Urinary bladder (tissue), 4 donors: ENCODE measurements at places on chromosomes 11 and 22. TPM values are rescaled to one million over a fixed set of nuclear protein-coding genes. Genes with fewer than 3 reads are reported as not detected.

GRCh38 chr11:17572791-17573460 is 25.9 kb downstream of the OTOG start:
- no peak for DNase-seq

TMEM86A gene
- polyA plus RNA-seq, result 4.5 TPM

TIGD3 gene
- 0.16 TPM for polyA plus RNA-seq

YPEL1 gene
- polyA plus RNA-seq, result 5.5 TPM

GRCh38 chr11:92131289-92131865 is 93.2 kb upstream of the FAT3 start:
- DNase-seq, result no peak

DNA sequence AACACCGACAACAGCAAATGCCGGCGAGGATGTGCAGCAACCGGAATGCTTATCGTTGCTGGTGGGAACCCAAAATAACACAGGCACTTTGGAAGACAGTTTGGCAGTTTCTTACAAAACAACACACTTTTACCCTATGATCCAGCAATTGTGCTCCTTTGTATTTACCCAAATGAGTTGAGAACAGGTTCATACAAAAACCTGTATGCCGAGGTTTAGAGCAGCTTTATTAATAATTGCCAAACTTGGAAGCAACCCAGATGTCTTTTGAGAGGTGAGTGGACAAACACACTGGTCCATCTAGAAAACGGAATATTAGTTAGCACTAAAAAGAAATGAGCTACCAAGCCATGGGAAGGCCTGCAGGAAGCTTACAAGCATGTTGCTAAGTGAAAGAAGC is 118.9 kb downstream of the CTTN start:
- no peak for DNase-seq

KIF18A gene
- polyA plus RNA-seq, result 0.28 TPM

DNA sequence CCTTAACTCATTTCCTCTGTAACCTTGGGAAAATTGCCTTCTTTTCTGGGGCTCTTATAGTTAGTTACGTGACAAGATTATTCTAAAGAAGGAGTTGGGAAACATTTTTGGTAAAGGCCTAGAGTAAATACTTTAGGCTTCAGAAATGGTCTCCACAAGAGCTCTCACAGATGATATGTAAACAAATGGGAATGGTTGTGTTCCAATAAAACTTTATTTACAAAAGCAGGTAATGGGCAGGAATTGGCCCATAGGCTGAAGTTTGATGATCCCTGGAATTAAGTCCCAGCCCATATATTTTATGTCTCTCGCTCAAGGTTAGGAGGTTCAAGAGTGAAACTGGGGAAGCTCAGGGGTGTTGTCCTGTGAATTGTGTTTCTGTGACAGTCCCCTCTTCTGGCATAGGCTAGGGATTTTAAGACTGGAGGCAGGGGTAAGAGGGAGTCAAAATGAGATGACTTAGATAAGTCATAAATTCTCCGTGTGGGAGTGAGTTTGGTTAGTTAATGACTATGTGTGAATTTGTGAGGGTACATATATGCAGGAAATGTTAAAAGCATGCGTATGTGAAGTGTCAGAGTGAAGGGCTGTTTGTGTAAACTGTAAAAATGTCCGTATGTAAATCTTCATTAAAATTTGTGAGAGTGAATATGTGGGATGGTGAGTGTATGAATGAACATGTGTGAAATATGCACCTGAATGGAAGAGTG is 7.4 kb upstream of the OR52B4 start:
- DNase-seq, result no peak

JHY gene
- polyA plus RNA-seq, result 2.3 TPM

GAL3ST1 gene
- polyA plus RNA-seq, result 2.7 TPM

GSTP1 gene
- 679 TPM for polyA plus RNA-seq

DNA sequence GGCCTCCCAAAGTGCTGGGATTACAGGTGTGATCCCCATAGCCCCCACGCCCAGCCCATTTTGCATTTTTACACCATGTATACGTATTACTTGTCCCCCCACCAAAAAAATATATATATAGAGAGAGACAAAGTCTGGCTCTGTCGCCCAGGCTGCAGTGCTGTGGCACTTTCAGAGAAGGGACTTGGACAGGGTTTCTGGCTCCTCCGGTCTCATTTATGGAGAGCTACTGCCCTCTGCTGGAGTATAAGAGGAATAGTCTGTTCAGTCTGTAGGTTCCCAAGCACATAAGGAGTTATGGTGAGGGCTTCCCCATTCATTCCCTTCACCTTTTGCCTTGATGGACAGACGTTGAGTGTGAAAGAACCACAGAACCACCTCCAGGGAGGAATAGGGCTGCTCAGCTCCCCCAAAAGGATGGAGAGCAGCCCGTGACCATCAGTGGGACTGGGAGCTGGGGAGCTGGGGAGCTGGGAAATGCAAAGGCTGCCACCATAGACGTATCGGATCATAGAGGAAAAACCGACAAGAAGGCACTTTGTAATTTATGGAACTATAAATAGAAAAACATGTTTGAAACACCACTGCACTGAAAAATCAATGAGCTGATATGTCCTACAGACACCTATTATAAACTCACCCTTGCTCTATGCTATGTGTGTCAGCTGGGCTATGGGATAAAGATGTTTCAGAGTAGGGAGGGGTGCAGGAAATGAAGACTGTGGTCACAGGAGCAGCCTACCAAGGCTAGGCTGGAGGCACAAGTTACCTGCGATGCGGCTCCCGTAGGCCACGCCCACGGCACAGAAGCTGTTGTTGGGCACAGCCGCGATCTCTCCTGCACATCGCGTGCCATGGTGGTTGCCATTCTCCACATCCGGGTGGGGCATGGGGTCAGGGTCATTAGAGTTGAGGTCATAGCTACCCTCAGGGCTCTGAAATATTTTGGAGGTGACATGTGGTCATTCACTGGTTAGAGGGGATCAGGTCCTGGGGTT is 5.2 kb downstream of the PCSK7 start:
- peak; percentile 41 for DNase-seq

DNA sequence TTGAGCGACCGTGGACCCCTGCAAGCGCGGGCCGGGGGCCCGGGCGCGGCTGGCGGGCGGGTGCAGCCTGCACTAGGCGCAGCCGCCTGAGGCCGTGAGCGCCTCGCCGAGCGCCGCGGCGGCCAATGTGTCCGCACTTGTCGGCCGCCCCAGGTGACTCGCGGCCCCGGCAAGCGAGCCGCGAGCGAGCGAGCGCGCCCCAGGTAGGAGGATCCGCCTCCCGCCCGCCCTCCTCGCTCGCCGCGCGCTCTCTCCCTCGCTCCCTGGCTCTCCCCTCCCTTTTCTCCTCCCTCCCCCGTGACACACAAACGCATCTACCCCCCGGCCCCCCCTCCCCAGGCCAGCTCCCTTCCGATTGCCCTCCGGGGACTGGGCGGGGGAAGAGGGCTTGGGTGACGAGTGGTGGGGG is at the start of gene WNT7B:
Gene WNT7B, minus strand, starts transcription at position 160 of the 409 bp plus-strand sequence. CDS start 408 bp downstream, outside the sequence.
- no peak for DNase-seq

GRCh38 chr11:113895367-113896155 is 9.0 kb upstream of the HTR3B start:
- no peak for DNase-seq

C11orf87 gene
- polyA plus RNA-seq, result not detected

GVQW3 gene
- 1.7 TPM for polyA plus RNA-seq

DNA sequence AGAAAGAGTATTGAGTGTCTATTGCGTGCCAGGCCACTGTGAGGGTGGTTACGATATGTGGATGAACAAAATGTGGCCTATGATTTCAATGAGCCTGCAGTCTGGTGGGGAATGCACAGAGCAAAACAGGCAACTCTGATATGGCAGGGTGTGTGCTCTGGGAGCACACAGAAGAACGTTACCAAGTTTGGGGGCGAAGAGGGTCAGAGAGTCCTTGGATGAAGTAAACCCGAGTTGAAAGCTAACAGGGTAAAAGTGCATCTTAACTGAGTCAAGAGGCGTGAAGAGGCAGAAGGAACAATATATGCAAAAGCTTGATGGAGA is 258 bp downstream of the CFAP68 start:
- no peak for DNase-seq

BTG4 gene
- polyA plus RNA-seq, result not detected

PRDX5 gene
- polyA plus RNA-seq, result 294 TPM

PCF11 gene
- polyA plus RNA-seq, result 38.1 TPM

GRCh38 chr22:43850529-43850928 is 11.8 kb downstream of the SULT4A1 start:
- DNase-seq, result no peak

ANKRD49 gene
- polyA plus RNA-seq, result 18.1 TPM

PDE2A gene
- polyA plus RNA-seq, result 56.1 TPM

- no peak for DNase-seq
Measured at GRCh38 chr11:132300283-132300682, 929.9 kb downstream of the NTM start.

APOBEC3A gene
- polyA plus RNA-seq, result 0.62 TPM

DNA sequence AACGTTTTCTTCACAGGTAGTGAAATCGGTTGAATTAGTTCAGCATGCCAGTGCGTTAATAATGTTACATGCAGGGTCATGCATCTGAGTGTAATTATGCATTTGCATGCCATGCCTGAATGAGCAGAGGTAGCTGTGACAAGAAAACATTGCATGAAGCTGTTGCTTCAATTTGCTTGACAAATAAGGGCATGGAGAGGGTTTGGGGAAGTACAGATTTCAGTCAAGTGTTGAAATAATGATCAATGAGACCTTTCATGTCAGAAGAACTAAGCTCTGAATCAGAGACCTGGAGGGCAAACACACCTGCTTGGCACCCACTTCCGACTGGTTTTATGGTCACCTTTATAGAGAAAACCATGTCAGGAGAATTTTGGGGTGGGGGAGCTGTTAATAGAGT is 221.4 kb downstream of the DBX1 start:
- no peak for DNase-seq

DNA sequence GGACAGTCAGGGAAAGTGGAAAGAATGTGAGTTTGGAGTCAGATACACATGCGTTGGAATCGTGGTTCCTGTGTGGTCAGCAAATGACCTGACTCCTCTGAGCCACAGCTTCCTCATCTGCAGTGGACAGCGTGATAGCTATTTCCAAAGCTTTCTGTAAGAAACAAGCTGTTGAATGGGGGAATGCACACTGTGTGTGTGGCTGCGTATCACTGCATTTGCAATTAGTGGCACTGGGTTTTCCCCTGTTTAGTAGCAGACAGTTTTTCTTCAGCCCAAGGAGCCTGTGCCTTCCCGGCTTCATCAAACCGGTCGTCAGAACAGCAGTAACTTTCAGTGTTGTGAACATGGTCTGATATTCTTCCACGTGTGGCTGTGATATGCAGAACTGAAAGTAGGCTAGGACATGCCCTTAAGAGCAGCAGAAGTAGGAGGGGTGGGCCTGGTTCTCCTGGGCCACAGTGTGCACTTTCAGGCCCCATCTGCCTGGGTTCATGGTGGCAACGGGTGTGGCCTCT is 121.5 kb downstream of the RRAS2 start:
- no peak for DNase-seq

DNA sequence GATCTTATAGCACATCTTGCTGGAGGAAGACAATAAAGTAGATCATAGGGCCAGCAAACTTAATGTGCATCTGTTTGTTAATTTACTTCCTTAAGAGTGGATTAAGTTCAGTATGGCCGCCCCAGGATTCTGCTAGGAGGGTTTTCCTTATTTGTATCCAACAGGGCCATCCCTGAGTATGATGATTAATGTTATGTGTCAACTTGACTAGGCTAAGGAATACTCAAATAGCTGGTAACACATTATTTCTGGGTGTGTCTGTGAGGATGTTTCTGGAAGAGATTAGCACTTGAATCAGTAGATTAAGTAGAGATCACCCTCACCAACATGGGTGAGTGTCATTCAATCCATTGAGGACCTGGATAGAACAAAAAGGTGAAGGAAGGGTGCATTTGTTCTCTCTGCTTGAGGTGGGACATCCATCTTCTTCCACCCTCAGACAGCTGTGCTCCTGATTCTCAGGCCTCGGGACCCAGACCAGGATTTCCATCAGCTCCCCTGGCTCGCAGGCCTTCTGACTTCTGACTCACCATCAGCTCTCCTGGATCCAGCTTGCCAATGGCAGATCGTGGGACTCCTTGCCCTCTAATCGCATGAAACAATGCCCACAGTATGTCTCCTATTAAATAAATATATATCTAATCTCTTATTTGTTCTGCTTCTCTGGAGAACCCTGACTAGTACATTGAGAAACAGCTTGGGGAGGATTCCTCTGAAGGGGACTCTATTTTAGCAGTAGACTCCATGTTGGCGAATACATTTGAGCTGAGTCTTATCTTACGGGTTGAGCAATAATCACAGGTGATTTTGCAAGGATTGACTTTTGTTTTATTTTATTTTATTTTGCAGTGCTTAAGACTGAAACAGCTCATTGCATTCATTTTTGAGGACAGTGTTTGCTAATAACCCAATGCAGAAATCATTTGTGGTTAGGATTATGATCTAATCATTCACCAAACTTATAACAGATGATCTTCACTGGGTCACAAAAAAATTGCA is 9.0 kb upstream of the ZBTB44 start:
- DNase-seq, result no peak

DNA sequence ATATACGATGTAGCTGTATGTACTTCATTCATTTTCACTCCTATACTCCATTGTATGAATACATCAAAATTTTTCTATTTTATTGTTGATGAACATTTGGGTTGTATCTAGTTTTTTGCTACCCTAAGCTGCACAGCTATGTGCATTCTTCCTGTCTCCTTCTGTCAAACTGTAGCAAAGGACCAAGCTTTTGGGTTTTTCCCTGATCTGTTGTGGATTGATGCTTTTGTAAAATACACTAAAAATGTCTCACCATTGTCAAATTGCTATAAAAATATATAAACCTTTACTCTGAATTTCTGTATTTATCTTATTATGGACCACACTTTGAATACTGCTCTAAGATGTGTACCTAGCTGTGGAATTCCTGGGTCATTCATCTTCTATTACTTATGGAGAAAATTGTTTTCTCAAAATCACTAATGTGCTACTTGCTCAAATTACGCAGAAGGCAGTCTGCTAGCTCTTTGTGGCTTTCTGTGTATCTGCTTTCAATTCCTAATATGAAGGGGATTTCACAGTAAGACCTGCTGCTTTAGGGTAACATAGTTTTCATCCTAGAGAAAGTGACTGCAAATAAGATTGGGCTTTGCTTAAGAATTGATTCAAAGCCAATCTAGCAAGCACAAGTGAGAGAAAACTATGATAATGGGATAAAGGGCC is 123.4 kb downstream of the CYP2R1 start:
- no peak for DNase-seq

GRCh38 chr22:38494498-38494897 is 11.6 kb downstream of the DDX17 start:
- DNase-seq, result no peak
